ENCODE measurements at places on chromosomes 2 and 18.

DNA sequence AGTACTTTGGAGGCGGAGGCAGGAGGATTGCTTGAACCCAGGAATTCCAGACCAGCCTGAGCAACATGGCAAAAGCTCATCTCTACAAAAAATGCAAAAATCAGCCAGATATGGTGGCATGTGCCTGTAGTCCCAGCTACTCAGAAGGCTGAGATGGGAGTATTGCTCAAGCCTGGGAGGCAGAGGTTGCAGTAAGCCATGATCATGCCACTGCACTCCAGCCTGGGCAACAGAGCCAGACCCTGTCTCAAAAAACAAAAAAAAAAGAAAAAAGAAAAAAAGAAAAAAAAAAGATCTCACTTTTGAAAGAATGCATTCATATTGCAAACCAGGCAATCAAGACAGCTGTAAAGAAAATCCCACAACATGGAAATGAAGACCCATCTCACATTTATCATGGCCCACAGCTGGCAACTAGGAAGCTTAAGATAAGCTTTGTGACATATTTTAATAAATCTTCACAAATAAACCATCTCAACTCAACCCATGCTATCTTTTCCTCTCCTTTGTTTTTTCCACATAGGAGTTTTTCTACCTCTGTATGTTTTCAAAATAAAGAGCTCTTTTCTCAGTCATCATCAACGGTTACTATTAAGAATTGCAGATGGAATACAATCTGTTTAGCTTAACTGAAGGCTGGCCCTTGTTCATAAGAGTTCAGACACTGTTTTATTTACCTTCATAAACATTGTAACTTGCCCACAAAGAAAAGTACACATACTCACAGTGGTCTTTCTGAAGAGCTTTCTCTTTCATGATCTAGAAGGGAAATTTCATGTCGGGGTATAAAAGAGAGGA, 137.0 kb downstream of the MREG start:
- DNase-seq: no peak

GRCh38 chr18:22314001-22314400, 103.7 kb downstream of the CTAGE1 start:
- DNase-seq: no peak

GRCh38 chr18:74742573-74743243, 145.0 kb downstream of the ZNF407 start:
- DNase-seq: no peak

DNA sequence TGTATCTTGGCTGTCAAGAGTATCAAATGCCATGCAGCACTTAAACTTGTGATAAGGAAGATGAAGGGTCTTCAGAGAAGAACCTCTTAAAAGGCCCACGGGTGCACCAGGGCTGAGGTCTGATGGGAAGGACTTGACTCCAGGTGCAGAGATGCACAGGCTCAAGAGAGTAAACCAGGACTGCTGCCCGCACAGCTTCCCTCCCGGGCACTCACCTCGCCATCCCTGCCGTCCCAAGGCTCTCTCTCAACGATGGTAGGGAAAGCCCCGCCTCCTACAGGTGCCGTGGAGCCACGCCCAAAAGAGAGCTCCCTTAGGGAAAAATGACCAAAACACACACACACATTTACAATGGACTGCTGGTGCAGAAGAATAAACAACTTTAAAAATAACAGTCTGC, 27.9 kb downstream of the PDIA6 start:
- DNase-seq: no peak

GRCh38 chr18:3119401-3120341, 100.1 kb downstream of the MYOM1 start:
- DNase-seq: no peak

GRCh38 chr2:162731917-162732804, 106.4 kb downstream of the KCNH7 start:
- DNase-seq: no peak

DNA sequence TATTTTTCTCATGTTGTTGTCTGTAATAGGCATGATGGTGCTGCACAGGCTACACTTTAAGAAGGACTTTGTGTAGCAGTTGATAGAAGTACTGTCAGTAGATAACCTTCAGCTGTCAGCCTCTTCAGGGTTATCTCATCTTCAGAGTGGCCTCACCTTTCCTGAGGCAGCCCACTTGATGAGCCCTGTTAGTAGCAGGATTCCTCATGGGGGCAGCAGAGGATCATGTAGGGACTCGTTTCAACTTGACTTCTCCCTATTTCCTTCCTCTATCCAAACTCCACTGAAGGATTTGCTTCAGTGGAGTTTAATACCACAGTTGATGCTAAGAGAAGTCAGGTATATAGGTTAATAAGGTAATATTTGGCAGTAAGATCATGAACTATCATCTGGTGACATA, 530.3 kb upstream of the FSIP2 start:
- no peak for DNase-seq
